Mucosa of gallbladder (tissue), 1 donor: ENCODE measurements at places on chromosomes 7 and 10.
A peak's percentile ranks its signal among the peaks of the same experiment; 100 is the strongest.

- no peak for DNase-seq
These were observed 179.1 kb upstream of the FZD1 start for GRCh38 chr7:91085175-91085574.

- no peak for DNase-seq
These were observed 109.6 kb downstream of the TMEM130 start for GRCh38 chr7:98760201-98760651.

- DNase-seq: no peak
These were observed 99.5 kb upstream of the TNRC18 start for GRCh38 chr7:5523052-5523711.

- DNase-seq: no peak
These were observed 134.4 kb downstream of the SNX10 start for GRCh38 chr7:26426096-26426495.

GRCh38 chr7:30842542-30843451 is 68.9 kb upstream of the AQP1 start:
- no peak for DNase-seq

GRCh38 chr7:33716581-33717477 is 188.5 kb upstream of the BMPER start:
- no peak for DNase-seq

GRCh38 chr7:77537778-77538280 is 734 bp downstream of the PTPN12 start:
- DNase-seq: peak; percentile 16

GRCh38 chr10:21273400-21273968 is 252.0 kb downstream of the SKIDA1 start:
- DNase-seq: no peak

DNA sequence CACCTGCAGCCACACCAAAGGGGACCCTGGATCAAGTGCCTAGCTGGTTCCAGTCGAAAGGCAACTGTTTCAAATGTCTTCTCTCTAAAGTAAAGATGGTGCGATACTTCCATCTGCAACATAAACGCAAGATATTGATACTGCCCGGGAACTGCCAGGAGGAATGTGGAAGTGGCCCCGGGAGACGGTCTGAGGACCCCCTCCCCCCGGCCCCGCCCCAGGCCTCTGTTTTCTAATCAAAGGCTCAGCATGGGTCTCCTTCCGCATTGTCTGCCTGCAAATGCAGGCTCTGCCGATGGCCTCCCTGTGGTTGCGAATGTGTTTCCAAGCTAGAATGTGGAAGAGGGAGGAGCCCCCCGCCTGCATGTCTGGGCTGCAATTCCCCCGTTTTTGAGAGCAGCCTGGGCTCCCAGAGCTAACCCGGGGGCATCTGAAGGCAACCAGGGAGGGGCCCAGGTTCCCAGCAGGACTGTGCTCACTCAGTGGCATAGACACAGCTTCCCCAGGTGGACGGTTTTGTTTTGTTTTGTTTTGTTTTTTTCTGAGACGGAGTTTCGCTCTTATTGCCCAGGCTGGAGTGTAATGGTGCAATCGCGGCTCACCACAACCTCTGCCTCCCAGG is 223.9 kb upstream of the PPP2R2D start:
- no peak for DNase-seq

GRCh38 chr7:137715121-137715520 is 131.7 kb downstream of the DGKI start:
- no peak for DNase-seq

DNA sequence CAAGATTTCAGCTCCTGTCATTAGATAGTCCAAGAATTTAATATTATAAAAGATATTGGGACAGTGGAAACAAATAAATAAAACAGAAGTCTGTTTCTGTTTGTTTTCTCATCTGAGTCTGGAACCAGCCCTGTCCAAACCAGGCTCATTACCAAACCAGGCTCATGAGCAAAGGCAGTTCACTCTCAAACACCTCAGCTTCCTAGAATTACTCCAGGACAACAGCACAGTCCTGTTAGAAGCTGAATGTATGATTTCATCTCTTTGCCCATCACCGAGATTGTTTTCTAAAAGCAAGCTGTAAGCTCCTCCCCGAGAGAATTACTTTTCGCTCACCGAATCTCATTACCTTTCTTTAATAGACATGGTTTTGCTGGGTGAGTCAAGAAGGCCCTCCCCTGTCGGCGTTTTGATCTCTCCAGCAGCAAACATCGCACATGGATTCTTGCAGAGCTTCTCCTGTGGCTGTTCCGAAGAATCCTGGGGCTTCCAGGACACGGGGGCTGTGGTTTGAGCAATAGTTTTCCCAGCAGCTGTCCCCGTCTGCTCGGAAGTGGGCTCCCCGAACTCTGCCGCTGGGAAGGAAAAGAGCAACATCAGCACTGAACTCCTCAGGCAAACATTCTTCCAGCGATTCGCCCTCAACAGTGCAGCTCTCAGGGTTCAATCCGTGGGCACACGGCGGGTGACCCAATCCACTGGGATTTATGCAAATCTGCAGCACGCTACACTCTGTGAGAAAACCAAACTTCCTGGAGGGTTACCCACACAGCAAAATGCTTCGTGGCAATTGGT is 112.5 kb downstream of the SVIL start:
- DNase-seq: no peak

- DNase-seq: no peak
These were observed 45.6 kb downstream of the SMURF1 start for GRCh38 chr7:99098286-99098823.

DNA sequence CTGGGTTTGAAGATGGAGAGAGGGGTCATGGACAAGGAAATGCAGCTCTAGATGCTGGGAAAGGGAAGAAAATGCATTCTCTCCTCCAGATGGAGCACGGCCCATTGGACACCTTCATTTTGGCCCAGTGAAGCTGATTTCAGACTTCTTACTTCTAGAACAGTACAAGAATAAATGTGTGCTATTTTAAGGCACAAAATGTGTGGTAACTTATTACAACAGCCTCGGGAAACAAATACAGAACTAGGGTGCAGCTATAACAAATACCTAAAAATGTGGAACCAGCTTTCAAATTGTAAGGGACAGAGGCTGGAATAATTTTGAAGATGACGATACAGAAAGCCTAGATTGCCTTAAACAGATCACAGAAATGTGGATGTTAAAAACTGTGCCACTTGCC is 54.1 kb downstream of the CYTH3 start:
- no peak for DNase-seq

- DNase-seq: no peak
These were observed 27.6 kb downstream of the WIPF3 start for GRCh38 chr7:29833929-29834328.

DNA sequence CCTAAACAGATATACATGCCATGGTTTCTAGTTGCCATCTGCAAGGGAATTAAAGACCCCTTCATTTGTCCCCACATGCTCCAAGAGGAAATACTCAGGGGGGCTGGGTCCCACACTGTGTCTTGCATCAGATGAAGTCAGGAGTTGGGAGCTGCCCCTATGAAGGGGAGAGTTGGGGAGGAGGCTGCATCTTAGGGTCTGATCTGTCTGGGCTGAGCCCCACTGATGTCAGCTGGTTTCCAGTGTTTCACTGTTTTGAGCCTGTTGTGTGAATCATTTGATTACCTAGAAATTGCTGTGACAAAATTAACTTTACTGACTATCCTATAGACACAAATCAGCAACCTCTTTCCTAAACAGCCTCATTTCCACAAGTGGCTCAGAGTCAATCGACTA is 4.9 kb upstream of the ADCY1 start:
- DNase-seq: no peak
